ENCODE measurements at places on chromosomes 11 and 22.

GRCh38 chr11:2699185-2699530 is 636 bp downstream of the KCNQ1OT1 start:
- no peak for DNase-seq

DNA sequence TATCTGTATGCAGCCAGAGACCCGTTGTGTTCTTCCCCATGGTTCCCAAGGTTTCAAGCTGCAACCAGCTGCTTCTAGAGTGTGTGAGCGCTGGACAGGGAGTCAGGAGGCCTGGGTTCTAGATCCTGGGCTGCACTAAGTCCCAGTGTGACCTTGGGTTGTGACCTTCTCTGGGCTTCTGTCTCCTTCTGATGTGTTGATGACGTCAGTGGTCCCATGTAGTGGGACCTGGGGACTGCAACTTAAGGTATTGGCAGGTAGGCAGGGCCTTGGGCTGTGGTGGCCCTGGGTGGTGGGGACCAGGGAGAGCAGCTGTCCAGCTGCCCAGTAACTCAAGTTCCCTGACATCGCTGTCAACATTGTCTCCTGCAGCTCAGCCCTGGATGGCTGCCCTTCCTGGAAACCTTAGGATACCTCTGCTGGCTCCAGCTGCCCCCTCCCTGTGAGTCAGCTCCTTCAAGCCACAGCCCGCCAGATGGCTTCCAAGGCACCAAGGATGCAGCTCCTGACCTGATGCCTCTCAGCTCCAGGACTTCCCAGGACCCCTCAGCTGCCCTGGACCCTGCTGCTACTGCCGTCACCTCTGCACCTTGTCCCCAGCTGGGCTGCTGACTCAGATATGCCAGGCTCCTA is 1.3 kb upstream of the PVALB start:
- DNase-seq = no peak

DNA sequence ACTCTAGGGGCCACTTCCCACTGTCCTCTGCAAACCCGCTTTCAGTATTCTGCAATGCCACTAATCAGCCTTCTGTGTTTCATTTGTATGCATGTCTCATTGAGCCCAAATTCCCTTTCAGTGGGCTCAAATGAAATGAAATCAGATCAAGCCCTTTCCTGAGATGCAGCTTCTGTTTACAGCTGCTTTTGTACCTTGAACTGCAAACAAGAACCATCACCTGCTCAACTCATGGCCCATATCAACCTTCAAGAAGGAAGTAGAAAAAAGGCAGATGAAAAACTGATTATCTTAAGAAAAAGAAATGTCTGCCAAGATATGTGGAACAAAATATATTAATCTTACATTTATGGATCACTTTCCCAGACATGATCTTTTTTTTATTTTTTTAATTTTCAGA is 141.1 kb upstream of the ARHGAP42 start:
- DNase-seq = no peak

DNA sequence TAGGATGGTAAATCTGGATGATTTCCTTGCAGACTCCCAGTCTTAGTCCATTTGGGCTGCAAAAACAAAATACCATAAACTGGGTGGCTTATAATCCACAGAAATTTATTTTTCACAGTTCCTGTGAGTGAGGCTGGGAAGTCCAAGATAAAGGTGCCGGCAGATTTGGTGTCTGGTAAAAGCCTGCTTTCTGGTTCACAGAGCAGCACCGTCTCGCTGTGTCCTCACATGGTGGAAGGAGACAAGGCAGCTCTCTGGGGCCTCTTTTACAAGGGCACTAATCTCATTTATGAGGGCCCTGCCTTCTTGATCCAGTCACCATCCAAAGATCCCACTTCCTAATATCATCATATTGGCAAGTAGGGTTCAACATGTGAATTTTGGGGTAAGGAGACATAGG is 8.9 kb downstream of the USP47 start:
- DNase-seq = no peak

DNA sequence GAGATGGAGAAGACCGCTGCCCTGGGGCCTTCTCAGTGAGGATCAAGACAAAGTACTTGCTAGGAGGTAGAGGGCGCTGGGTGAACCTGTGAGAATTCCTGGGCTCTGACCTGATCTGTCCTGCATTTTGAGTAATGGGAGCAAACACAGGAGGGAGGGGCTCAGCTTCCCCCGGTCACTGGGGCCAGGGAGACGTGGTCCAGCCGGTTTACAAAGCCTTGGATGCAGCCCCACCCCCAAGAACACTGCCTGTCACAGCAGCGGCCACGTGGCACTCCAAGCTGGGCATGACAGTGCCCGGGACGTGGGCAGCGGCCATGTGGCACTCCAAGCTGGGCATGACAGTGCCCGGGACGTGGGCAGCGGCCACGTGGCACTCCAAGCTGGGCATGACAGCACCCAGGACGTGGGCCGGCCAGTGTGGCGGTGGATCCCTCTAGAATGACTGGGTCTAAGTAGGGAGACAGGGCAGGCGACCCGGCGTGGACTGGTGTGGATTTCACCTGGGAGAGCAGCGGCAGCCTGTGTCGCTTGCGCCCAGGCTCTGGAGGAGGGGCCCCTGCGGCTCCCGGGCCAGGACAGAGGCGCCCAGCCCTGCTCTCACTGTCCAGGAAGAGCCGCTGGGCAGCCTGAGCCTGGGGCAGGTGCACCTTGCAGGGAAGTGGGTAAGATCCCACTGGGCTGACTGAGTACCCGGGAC is 2.5 kb upstream of the TTLL8 start:
- DNase-seq = no peak

GRCh38 chr11:48017831-48018527 is 37.6 kb downstream of the PTPRJ start:
- no peak for DNase-seq

DNA sequence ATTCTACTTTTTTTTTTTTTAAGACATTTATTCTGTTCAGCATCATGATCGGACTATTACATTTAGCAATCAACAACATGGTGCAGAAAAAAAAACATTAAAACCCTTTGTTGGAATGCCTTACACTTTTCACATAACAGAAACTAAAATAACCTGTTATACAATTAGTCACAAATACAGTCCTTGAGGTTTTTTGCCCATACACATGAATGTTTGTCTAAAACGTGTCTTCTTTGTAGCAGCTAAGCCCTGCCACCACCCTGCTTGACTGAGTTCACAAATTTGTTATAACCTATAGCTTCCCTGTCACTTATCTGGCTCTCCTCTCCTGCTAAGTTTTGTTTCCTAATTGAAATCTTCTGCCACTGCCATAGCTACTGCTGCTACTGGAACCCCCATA is 75.4 kb upstream of the ARHGAP20 start:
- DNase-seq = no peak

- DNase-seq = no peak
These were observed 16.6 kb downstream of the ASCC2 start for GRCh38 chr22:29821291-29822016.

DNA sequence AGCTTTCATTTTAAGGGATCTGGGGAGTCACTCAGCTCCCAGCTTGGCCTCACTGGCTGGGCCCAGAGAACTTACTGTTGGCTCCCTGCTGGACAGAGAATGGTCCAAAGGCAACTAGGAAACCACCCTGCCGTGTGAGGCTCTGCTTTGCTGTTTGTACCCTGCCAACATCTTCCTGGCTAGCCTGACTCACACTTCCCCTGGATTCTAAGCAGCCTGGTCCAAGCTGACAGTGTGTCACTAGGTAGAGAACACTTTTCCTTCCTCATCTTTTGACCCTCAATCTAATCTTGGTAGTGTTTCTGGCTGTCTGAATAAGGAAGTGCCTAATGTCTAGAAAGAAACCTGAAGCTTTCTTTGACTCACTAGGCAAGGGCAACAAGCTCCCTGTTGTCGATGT is 76.7 kb downstream of the FAR1 start:
- no peak for DNase-seq

- DNase-seq = no peak
These were observed 657 bp upstream of the MAPK8IP2 start for GRCh38 chr22:50599816-50600455.

- peak; percentile 93 for DNase-seq
These were observed 19.6 kb downstream of the DAGLA start for GRCh38 chr11:61699737-61700160.

DNA sequence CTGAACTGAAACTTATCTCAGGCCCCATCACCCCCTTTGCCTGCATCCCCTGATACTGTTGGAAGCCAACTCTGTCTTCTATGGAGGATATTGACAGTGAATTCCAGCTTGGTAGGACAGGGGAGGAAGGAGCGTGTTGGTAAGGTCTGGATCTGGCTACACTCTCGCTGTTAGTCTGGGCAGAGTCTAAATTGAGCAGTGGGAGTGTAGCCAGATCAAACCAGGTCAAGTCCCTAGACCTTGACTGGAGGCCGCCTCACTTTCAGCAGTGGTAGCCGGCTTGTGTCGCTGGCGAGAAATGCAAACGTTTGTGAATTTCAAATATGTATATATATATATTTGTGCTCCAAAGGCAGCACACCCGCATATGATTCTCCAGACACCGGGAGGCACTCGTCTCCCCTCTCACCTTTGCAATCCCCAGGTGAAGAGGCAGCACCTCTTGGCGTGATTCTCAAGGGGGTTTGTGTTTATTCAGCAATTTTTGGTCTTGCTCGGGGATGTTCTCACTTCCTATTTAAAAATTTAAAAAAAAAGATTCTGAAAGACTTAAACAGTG is 26.7 kb downstream of the DHCR7 start:
- no peak for DNase-seq

GRCh38 chr11:75945947-75946346 is 130.9 kb downstream of the UVRAG start:
- DNase-seq = no peak

GRCh38 chr11:27610946-27611345 is 89.3 kb downstream of the BDNF start:
- DNase-seq = no peak

DNA sequence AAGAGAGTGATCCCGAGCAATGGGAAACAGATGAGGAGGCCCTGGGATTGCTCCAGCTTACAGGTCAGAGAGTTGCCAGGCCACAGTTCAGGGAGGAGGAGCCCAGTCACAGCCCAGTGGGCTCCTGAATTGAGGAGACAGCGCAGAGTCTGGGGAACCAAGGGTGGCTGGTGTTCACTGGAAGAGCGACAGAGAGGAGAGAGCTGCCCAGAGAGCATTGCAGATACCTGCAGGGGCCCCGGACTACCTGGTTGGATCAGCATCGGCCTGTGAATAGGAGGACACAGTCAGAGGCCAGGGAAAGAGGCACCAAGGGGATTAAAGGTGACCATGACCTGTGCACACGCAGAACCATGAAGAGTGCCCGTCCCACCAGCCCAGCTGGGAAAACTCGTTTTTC is 648.6 kb downstream of the TBC1D22A start:
- DNase-seq = no peak
